Left ventricle myocardium inferior (tissue), 1 donor: ENCODE measurements at places on chromosomes 16 and 17.
A peak's percentile ranks its signal among the peaks of the same experiment; 100 is the strongest.

DNA sequence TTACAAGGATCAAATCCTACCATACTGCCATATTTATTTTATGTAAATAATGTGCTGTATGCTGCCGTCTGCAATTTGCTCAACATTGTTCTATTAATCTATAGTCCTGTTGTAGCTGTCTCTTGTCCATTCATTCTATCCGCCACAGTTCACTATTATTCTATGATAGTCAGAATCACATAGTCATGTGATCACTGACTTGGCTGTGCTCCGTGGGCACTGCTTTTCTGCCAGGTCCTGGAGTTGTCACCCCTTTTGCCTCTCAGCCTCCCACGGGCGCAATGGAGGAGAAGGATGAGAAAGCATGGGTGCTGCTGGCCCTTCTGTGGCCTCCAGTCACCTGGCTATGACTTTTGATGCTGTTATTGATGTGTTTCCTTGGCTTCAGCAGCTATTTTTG, 37.3 kb upstream of the ANKFY1 start:
- peaks cover 23% of the 10 kb centered on the region for H3K36me3 ChIP-seq
- peaks cover 54% of the 10 kb centered on the region for H3K4me1 ChIP-seq
- H3K27ac ChIP-seq = peak overlapping the region; percentile 37

- no peaks in the 10 kb centered on the region for H3K36me3 ChIP-seq
- no peak overlapping the region for H3K4me3 ChIP-seq
- no peak overlapping the region for H3K27ac ChIP-seq
- H3K4me1 ChIP-seq = no peaks in the 10 kb centered on the region
- no peaks in the 10 kb centered on the region for H3K27me3 ChIP-seq
These were observed 165.5 kb downstream of the AXIN2 start for GRCh38 chr17:65395924-65396323.

GRCh38 chr16:50338371-50339231, 30.2 kb downstream of the BRD7 start:
- DNase-seq = no peak
- no peak overlapping the region for H3K27ac ChIP-seq
- peaks cover 3% of the 10 kb centered on the region for H3K4me1 ChIP-seq

DNA sequence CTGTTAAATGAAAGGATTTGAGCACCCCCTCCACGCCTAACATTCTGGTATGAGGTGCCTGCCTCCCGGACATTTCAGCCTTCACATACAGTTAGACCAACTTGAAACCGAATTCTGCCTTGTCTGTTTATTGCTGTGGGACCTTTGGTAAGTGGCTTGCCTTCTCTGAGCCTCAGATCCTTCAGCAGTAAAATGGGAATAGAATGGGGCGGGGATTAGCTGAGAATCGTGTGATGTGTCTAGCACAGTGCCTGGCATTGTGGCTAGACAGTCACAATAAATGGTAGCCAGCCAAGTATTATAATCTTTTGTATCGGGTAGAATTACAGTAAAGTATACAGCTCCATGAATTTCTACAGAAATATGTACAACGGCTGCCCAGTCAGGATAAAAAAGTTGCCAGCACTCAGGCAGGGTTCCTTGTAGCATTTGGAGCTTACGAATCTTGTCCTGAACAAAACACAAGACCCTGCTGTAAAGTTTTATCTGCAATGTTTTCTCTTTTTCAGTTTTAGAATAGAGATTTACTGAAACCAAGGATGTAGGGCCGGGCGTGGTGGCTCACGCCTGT, 786 bp downstream of the TMC7 start:
- peak overlapping the region; percentile 82 for H3K4me3 ChIP-seq
- DNase-seq = no peak
- H3K27me3 ChIP-seq = no peaks in the 10 kb centered on the region
- H3K27ac ChIP-seq = peak overlapping the region; percentile 83
- H3K36me3 ChIP-seq = no peaks in the 10 kb centered on the region
- H3K4me1 ChIP-seq = peaks cover 17% of the 10 kb centered on the region

DNA sequence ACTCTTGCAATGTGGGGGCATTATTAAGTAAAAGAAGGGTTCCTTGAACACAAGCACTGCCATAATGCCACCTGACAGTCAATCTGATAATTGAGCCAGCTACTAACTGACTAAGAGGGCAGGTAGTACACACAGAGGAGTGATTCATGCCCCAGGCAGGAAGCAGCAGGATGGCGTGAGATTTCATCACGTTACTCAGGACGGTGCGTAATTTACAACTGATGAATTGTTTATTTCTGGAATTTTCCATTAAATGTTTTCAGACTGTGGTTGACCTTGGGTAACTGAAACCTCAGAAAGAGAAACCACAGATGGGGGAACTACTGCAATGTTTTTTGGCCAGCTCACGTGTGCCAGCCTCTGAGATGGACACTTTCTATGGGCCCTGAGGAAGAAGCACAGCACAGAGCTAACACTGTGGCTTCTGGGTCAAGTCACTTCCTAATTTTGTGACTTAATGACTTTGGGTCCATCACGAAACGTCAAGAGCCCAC, 46.7 kb downstream of the C17orf67 start:
- DNase-seq = no peak
- peaks cover 1% of the 10 kb centered on the region for H3K27me3 ChIP-seq
- H3K27ac ChIP-seq = no peak overlapping the region
- no peak overlapping the region for H3K4me3 ChIP-seq
- no peaks in the 10 kb centered on the region for H3K4me1 ChIP-seq
- no peaks in the 10 kb centered on the region for H3K36me3 ChIP-seq

DNA sequence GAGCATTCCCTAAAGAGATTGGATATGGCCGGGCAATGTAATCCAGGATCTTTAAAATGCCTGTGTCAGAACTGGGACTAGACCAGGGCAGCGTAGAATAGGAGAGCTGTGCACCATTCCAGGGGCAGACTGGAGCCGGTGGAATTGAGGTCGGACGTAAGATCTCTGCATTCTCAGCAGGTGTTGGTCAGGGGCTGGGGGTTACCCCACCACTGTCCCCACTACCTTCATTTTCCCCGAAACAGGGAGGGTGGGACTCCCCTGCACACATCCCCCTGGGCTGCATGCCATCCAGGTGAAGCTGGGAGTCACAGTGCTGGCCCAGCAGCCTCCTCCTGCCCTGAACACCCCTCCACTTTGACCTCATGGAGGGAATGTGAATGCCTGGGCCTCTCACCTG, 17.8 kb downstream of the OSBPL7 start:
- DNase-seq = no peak
- H3K27me3 ChIP-seq = peaks cover 2% of the 10 kb centered on the region

DNA sequence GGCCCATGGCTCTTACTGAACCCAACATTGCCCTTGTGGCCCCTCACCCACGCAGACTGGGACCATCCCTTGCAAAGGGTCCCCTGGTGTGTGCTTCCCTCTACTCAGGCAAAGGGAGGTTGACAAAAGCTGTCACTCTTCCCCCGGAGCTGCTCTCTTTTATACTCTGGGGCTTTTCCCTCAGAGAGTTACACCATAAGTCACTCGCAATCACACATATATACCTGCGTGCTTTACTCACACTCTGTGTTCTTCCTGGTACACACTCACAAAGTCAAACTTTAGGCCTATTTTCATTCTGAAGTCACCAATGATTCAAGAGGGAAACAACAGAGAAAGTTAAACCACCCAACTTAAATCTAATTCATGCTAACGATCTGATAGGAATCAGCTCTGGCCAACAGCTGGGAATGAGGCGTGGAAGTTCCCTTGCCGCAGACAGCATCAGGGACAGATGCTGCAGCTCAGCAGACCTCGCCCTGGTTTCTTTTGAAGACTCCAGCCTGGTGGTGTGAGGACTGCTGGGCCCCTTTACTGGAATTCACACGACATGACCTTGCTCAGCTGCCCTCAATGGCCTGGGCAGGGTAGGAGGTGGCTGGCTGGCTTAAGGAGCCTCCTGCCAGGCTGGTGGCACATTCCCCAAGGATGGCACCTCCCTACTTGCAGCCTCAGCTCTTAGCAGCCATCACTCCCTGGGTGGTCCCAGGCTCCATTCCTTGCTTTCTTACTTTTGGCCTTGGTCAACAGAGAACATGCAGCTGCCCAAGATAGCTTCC, 27.3 kb downstream of the HIC1 start:
- peaks cover 34% of the 10 kb centered on the region for H3K36me3 ChIP-seq
- no peak overlapping the region for H3K4me3 ChIP-seq
- H3K27ac ChIP-seq = peak overlapping the region; percentile 93
- H3K4me1 ChIP-seq = peaks cover 58% of the 10 kb centered on the region
- DNase-seq = no peak
- no peaks in the 10 kb centered on the region for H3K27me3 ChIP-seq

DNA sequence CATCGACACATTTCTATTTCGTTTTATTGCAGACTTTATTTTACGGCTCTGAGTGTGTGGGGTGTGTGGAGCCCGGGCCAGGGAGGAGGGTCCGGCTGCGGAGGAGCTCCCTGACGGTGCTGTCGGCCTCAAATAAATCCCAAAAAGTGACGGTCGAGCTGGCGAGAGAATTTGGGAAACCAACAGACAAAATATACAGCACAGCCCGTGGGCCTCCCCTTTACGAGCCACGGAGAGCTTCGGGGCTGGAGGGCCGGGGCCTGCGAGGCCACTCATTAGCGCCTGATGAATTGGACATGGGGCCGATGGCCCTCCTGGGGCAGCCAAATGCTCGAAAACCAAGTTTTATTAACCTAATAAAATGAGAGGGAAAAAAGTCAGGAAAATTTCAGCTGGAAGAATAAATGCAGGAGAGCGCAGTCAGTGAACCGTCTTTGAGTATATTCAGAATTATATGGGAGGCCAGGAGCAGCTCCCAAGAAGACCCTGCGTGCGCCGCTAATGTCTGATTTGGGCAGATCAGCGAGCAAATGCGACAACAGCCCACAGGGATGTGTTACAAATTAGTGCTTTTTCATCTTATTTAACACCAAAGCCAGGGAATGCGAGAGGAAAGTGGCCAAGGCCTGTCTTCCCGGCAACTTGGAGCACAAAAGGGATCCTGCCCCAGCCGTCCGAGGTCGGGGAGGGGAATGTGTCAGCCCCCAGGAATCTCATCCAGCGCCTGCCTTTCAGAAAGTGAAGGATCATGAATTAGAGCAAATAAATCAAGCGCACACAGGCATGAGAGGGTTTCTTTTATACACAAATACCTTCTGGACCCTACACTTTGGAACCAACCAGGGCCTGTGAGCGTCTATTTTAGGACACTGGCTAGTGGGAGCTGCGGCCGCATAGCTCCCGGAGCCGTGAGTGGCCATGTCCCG, 249.1 kb downstream of the C16orf95 start:
- no peak for DNase-seq
- no peaks in the 10 kb centered on the region for H3K4me1 ChIP-seq
- no peak overlapping the region for H3K4me3 ChIP-seq
- H3K27ac ChIP-seq = no peak overlapping the region
- peaks cover 91% of the 10 kb centered on the region for H3K27me3 ChIP-seq
- H3K36me3 ChIP-seq = no peaks in the 10 kb centered on the region

DNA sequence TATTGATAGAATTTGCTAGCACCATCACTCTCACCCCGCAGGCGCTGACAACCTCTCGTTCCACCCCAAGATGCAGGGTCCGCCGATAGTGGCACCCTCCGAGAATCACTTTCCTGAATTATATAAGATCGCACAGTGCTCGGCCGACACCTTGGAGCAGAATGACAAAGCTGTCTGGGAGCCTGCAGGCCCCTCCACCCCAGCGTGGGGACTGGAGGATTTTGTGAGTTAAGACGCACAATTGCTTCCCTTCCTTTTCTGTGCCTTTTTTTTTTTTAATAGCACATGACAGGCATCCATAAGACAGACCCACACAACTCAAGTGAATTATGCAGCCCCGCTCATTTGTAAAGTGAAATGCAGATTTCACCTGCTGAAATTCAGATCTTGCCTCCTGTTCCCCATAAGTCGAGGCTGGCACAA, 155.3 kb downstream of the C16orf78 start:
- H3K4me1 ChIP-seq = peaks cover 11% of the 10 kb centered on the region
- no peak for DNase-seq
- H3K27me3 ChIP-seq = peaks cover 22% of the 10 kb centered on the region

- peaks cover 58% of the 10 kb centered on the region for H3K36me3 ChIP-seq
- H3K27me3 ChIP-seq = no peaks in the 10 kb centered on the region
- H3K27ac ChIP-seq = peak overlapping the region; percentile 94
- peaks cover 87% of the 10 kb centered on the region for H3K4me1 ChIP-seq
These were observed 22.2 kb upstream of the CPSF4L start for GRCh38 chr17:73283841-73284282.

DNA sequence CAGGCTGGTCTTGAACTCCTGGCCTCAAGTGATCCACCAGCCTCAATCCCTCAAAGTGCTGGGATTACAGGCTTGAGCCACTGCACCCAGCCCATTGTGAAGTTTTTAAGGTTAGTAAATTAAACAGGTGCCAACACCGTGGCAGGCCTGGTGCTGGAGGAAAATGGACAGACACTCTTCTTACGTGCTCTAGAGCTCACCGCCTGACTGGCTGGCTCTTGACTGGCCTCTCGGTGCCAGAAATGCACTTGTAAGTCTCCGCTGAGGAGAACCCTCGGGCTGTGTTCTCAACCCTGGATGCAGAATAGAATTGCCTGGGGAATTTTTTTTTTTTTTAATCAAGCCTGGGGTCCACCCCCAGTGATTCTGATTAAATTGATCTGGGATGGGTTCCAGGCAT, 10.3 kb upstream of the HAS3 start:
- H3K4me1 ChIP-seq = peaks cover 18% of the 10 kb centered on the region
- H3K27ac ChIP-seq = no peak overlapping the region
- H3K4me3 ChIP-seq = no peak overlapping the region
- no peaks in the 10 kb centered on the region for H3K36me3 ChIP-seq
- no peak for DNase-seq

DNA sequence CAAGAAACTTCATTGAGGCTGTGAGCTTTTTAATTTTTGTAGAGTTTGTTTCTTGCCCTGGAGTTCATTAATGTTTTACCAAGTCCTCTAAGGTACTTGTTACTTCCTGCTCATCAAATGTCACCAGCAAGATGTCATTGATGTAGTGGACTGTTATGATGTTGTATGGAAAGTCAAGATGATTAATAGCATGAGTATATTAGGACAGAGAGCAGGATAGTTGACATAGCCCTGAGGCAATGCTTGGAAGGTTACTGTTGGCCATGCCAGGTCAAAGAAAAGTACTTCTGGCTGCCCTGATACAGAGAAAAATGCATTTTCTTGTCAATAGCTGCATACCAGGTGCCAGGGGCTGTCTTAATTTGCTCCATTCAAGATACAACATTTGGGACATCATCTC, 6.7 kb downstream of the KRTAP1-5 start:
- no peaks in the 10 kb centered on the region for H3K4me1 ChIP-seq
- H3K4me3 ChIP-seq = no peak overlapping the region
- no peak overlapping the region for H3K27ac ChIP-seq

DNA sequence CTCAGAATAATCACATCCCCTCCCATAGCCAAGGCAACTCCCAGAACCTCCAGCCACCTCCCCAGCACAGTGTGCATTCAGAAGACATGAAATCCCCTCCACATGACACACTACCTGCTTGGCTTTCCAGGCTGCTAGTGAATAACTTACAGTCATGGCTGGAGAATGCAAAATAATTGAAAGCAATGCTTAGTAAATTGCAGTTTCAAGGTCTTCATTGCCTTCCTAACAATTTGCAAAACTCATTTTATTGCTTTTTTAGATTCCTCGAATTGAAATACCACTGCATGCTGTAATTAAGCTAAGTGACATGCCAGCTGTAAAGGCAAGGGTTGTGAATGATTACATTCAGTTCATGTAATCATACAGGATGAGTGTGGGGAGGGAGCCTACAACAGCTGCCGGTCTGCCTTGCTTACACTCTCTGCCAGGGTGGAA, 29.0 kb upstream of the HOXB13 start:
- H3K27me3 ChIP-seq = peaks cover 100% of the 10 kb centered on the region
- no peak overlapping the region for H3K27ac ChIP-seq
- no peaks in the 10 kb centered on the region for H3K36me3 ChIP-seq
- DNase-seq = no peak
- no peak overlapping the region for H3K4me3 ChIP-seq

GRCh38 chr17:77829843-77830799, 128.4 kb upstream of the TNRC6C start:
- H3K27ac ChIP-seq = peak overlapping the region; percentile 96
- DNase-seq = peak; percentile 67
- no peak overlapping the region for H3K4me3 ChIP-seq
- H3K4me1 ChIP-seq = peaks cover 66% of the 10 kb centered on the region
- H3K36me3 ChIP-seq = no peaks in the 10 kb centered on the region
